ENCODE measurements at places on chromosomes 1 and 21.

- no peak for DNase-seq
These were observed 563.0 kb upstream of the NEGR1 start for GRCh38 chr1:72845381-72845780.

DNA sequence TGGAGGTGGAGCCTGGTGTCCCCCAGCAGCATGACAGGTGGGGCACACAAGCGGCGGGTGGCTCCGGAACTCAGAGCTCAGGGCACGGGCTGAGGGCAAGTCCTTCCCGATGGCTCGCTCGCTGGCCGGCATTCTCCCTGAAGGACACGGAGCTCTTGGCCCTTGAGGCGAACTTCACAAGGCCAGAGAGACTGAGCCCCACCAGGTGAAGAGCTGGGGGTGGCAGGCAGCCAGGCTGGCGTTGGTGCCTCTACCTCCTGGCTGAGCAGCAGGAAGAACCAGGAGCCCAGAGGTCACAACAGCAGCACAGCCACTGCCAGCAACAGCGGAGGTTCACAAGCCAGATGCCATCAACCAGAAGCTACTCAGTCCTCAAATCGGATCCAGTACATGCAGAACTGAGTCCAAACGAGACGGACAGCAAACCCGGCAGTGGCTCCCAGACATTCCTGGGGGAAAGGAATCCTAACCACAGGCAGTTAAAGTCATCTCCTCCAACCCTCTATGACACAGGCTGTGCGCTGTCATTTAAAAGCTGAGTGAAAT is 54.1 kb downstream of the NPHP4 start:
- no peak for DNase-seq

DNA sequence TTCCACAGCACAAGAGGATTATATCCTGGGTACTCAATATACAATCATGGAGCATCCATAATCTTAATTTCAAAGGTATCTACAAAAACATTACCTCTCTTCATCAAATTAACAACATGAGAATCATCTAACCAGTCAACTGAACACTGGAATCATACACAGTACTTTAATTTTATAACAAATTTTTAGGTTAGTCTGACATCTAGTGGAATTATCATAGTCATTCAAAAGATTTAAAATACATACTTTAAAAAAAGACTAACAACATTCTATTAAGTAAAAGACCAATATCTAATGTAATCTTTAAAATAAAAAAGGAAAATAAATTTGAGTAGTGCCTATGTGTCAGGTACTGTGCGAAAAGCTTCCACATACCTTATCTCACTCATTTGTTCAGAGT is 16.8 kb upstream of the SH3GLB1 start:
- peak; percentile 20 for DNase-seq

- no peak for DNase-seq
These were observed at the start of gene RIIAD1 for GRCh38 chr1:151720974-151721787. RIIAD1 (plus strand) TSS chr1:151721522; CDS start chr1:151721537, 15 bp downstream.

- DNase-seq: no peak
These were observed 5.3 kb downstream of the DISP3 start for GRCh38 chr1:11484321-11484655.

GRCh38 chr1:203986887-203987461 is 85.9 kb upstream of the SOX13 start:
- no peak for DNase-seq

GRCh38 chr1:10624256-10625050 is 149.7 kb downstream of the PEX14 start:
- no peak for DNase-seq

- DNase-seq: no peak
These were observed 50.3 kb downstream of the S100B start for GRCh38 chr21:46554431-46555224.

- no peak for DNase-seq
These were observed 110.5 kb downstream of the NGF start for GRCh38 chr1:115227346-115228082.

DNA sequence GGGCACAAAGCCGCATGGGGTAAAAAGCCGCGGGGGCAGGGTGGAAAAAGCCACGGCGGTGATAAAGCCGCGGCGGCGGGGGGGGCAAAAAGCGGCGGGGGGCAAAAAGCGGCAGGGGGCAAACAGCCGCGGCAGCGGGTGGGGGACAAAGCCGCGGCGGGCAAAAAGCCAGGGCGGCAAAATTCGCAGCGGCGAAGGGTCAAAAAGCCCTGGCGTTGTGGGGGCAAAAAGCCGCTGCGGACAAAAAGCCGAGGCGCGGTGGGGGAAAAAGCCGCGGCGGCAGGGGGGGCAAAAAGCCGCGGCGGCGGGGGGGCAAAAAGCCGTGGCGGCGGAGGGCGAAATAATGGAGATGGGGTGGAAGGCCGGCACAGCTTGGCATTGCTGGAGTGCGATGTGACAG is 3902.9 kb downstream of the SRGAP2C start:
- no peak for DNase-seq

GRCh38 chr1:8077602-8078001 is 51.5 kb upstream of the ERRFI1 start:
- DNase-seq: no peak

- DNase-seq: no peak
These were observed 28.1 kb downstream of the SHISA4 start for GRCh38 chr1:201916649-201917249.

GRCh38 chr1:102798718-102799117 is 309.6 kb downstream of the COL11A1 start:
- no peak for DNase-seq

GRCh38 chr1:31152181-31152795 is 86.8 kb upstream of the PUM1 start:
- no peak for DNase-seq

- DNase-seq: no peak
These were observed 12.0 kb upstream of the KCNH1 start for GRCh38 chr1:211145944-211146343.

Measured in putamen (tissue), 1 donor.